ENCODE measurements at places on chromosomes 3 and 15.

DNA sequence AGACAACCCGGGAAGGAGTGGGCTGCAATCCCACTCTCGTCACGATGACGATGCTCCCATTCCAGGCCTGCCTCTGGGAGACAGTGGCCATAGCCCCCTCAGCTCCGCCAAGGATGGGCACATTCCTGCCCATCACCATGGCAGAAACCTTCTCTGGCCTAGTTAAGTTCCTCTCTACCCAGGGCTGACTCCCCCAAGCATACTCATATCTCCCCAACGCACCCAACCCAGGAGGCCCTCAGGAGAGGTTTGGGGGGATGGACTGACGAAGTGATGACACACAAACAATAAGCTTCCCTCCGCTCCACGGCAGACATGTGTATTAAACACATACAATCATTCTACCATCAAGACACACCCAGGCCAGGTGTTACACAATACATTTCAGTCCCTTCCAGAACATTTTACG, 60.1 kb downstream of the VGLL4 start:
- DNase-seq: no peak

DNA sequence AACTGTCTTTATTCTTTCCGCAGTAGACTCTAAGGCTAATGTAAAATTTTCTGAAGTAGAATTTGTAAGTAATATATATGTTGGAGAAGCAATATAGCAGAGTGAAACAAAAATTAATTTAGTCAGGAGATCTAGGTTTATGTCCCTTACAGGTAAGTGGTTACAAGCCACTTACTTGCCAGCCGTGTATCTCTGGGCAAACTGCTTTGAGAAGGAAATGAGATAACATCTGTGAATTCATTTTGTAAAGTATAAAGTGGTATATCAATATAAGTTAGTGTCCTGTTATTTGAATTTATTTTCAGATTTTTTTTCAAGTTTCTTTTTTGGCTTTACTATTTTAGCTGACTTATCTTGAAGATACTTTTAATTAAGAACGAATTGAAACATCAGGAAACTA, 5.5 kb downstream of the DAZL start:
- DNase-seq: no peak

GRCh38 chr15:51022206-51022605, 72.5 kb downstream of the TNFAIP8L3 start:
- DNase-seq: no peak

GRCh38 chr3:9909221-9910013, 6.8 kb downstream of the IL17RE start:
- DNase-seq: no peak

- no peak for DNase-seq
Observed at GRCh38 chr15:50904211-50904610, 4.3 kb upstream of the AP4E1 start.

- DNase-seq: no peak
Observed at GRCh38 chr3:81965696-81966095, 204.3 kb upstream of the GBE1 start.

DNA sequence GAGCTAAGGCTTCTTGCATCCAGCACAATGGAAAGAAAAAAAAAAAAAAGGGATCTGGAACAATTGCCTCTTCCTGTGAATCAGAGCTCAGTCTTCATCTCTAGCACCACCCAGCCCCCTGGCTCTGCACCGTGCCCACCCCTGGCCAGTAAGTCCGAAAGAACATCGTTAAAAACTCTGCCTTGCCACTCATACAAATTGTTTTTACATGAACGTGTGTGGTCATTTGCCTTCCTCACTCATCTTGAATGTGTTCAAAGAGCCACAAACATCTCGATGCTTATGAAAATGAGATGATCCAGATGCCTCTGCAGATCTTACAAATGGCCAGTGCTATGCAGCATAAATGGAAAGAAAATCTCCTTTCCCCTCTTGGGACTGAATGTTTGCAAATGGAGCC, 400.0 kb upstream of the PPP2R3A start:
- no peak for DNase-seq

DNA sequence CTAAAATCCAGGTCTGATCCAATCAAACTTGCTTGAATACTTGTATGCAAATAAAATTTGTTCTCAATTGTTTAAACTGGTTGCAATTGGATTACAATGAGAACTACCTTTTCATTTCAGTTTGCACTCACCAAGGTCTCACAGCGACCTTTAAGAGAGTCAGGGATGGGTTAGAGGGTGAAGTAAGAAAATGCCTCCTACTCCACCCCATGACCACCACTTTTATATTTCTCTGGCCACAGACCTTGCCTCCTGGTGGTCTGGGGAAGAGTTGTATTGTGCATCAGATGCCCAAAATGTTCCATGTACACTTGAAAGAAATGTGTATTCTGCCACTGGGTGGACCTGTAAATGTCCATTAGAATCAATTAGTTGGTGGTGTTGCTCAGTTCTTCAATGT, 16.4 kb upstream of the THSD4 start:
- DNase-seq: no peak

DNA sequence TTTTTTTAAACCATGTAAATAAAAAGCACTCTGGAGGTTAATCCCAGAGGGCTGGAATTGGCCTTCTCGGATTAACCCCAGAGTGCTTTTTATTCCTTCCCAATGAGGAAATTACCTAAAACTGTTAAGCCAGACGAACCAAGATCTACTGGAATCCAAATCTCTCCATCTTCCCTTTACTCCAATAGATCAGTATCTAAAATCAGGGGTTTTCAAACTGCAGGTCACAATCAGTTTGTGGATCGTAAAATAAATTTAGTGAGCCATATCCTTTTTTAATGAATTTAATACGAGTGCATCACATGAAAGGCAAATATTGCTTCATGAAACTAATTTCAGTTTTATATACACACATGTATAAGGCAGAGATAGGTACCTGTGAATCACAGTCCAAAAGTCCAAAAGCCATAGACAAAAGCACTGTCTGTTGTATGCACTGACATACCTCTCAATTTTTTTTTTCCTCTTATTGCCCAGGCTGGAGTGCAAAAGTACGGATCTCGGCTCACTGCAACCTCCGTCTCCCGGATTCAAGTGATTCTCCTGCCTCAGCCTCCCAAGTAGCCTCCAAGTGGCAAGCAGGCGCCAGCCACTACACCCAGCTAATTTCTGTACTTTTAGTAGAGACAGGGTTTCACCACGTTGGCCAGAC, 61.3 kb downstream of the TBL1XR1 start:
- no peak for DNase-seq

DNA sequence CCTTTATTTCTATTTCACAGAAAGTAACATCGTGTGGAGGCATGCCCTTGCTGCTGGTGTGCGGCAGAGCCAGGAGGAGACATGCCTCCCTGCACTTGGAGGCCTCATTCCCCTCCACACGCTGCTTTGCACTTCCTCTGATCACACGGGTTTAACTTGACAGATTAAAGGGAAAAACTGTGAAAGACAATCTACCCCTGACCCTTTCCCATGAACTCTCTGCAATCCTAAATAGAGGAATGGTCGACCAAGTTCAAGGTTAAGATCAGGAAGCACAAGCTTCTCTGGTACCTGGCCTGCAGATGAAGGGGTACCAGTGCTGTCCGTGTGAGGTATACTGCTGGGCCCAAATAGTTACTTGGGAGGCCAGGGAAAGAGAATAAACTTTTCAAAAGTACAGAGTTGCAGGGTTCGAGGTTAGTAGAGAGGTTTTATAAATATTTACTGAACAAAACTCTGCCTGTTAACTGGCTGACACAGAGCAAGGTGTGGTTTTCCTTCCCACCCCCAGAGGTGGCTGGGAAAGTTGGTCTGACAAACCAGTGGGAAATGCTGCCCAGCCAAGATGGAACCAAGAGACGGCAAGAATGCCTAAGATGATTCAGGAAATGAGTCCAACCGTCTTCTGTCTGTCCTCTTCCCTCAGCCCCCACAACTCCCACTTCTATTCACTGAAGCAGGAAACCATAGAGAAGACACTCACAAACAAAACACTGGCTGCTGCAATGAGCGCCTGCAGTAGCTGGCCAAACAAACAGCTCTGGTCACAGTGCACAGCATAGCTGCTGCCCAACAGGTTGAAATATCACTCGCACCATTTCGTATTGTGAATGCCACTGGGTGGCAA, 79.6 kb downstream of the IGF2BP2 start:
- no peak for DNase-seq

- no peak for DNase-seq
Observed at GRCh38 chr15:76823890-76824289, 81.2 kb downstream of the SCAPER start.

DNA sequence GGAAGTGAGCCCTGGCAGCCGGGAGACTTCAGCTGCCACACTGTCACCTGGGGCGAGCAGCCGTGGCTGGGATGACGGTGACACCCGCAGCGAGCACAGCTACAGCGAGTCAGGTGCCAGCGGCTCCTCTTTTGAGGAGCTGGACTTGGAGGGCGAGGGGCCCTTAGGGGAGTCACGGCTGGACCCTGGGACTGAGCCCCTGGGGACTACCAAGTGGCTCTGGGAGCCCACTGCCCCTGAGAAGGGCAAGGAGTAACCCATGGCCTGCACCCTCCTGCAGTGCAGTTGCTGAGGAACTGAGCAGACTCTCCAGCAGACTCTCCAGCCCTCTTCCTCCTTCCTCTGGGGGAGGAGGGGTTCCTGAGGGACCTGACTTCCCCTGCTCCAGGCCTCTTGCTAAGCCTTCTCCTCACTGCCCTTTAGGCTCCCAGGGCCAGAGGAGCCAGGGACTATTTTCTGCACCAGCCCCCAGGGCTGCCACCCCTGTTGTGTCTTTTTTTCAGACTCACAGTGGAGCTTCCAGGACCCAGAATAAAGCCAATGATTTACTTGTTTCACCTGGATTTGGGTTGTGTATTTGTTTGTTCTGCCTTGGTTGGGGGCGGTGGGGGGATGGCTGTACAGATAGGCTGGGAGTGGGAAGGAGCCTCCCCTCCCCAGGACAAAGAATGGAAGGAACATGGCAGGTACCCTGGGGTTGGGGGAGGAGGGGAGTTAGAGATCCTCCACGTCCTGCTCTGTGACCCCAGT, 2.9 kb upstream of the GRM2 start:
- DNase-seq: no peak

DNA sequence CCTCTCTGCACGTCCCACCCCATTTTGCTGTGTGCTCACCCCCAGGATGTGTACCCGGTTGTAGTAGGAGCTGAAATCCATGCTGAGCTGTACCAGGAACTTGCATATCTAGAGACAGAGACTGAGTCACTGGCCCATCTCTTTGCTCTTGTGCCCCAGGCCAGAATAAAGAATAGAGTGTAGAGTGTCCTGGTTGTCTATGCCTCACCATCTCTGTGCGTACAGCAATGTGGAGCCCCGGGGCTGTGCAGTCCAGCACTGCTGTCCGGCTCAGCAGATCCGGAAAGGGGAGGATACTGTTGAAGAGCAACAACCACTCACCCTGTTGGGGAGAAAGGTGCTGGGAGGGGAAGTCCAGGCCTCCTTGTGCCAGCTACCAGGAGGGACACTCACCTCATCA, 2.6 kb downstream of the DALRD3 start:
- DNase-seq: no peak

GRCh38 chr3:46559091-46559704, 6.9 kb downstream of the LRRC2 start:
- DNase-seq: no peak

DNA sequence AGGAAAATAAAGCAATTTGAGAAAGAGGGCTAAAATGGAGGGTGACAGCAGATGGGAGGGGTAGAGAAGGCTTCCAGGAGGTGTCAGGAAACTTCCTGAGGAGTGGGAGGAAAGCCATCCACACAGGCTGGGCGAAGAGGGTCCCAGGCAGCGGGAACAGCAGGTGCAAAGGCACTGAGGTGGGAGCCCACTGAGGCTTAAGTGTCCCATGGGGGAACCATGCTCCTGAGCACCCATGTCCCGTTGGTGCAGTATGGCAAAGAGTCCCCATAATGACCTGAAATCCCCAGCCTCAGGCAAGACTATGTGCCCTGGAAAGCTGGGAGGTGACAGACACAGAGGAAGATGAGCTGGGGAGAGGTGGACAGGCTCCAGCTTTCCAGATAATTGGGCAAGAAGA, 30.0 kb downstream of the CFAP100 start:
- no peak for DNase-seq

- DNase-seq: no peak
Observed at GRCh38 chr3:62602987-62603386, 229.6 kb upstream of the FEZF2 start.

DNA sequence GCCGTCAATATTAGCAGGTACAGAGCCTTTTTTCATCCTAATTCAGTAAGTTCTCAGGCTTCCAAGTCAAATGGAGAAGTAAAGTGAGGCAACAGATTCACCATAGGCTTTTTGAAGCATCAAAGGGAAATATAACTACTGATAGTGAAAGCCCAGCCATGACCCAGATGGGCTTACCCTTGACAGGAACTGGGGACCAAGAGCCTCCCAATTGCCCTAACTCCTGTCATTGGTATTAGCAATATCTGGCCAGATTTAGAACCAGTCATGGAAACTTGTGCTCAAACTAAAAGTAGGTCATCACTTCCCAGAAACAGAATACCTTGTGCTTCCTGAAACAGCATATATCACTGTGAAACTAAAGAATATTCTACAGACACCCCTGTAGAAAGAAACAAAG, 33.0 kb downstream of the NME9 start:
- no peak for DNase-seq

- no peak for DNase-seq
Observed at GRCh38 chr3:71636001-71636400, 52.5 kb upstream of the FOXP1 start.

- no peak for DNase-seq
Observed at GRCh38 chr15:100771746-100772145, 107.9 kb upstream of the ALDH1A3 start.

- no peak for DNase-seq
Observed at GRCh38 chr3:151611419-151611818, 122.3 kb upstream of the AADACL2 start.

Measured in NCI-H1436 (cell line).